ENCODE measurements at places on chromosomes 2 and 18.

- DNase-seq, result no peak
Measured at GRCh38 chr2:7270011-7270431, 352.8 kb downstream of the RNF144A start.

- DNase-seq, result peak; percentile 42
Measured at GRCh38 chr2:11681722-11682589, 12.0 kb upstream of the NTSR2 start.

DNA sequence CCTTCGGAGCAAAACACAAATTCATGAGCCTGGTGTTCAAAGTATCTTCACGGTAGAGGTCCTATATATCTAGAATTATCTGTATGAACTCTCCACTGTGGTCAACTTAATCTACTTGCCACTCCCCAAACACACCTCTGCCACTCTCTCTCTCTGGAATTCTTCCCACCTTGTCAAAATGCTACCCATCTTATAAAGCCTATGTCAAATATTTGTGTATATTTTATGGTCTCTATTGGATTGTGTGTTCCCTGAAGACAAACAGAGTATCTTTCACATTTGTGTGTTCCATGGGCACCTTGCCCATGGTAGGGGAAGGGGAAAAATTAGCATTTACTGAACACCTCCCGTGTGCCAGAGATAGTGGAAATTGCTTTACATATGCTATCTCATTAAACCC, 83.2 kb upstream of the ATL2 start:
- DNase-seq, result no peak

- no peak for DNase-seq
Measured at GRCh38 chr2:46674488-46674887, 195.1 kb downstream of the TMEM247 start.

GRCh38 chr18:77750006-77750405, 500.4 kb downstream of the GALR1 start:
- DNase-seq, result no peak

GRCh38 chr2:37576831-37577230, 94.6 kb downstream of the CDC42EP3 start:
- no peak for DNase-seq

DNA sequence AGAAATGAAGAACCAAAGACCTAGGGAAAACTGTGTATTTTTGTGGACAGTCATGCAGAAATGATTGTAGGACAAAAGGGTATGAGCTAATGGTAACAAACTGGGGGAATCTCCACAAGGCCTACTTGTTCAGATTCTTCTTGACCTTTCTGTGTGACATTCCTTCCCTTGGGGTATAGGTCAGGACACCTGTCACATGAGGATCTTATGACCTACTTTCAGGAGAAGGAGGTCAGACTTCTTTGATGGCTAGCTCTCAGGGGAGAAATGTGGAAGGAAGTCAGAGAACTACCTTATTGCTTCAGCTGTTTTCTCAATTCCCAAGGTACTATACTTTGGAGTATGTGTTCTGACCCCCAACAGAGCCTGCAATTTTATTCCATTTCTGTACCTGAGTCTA, 40.7 kb upstream of the TANK start:
- no peak for DNase-seq

DNA sequence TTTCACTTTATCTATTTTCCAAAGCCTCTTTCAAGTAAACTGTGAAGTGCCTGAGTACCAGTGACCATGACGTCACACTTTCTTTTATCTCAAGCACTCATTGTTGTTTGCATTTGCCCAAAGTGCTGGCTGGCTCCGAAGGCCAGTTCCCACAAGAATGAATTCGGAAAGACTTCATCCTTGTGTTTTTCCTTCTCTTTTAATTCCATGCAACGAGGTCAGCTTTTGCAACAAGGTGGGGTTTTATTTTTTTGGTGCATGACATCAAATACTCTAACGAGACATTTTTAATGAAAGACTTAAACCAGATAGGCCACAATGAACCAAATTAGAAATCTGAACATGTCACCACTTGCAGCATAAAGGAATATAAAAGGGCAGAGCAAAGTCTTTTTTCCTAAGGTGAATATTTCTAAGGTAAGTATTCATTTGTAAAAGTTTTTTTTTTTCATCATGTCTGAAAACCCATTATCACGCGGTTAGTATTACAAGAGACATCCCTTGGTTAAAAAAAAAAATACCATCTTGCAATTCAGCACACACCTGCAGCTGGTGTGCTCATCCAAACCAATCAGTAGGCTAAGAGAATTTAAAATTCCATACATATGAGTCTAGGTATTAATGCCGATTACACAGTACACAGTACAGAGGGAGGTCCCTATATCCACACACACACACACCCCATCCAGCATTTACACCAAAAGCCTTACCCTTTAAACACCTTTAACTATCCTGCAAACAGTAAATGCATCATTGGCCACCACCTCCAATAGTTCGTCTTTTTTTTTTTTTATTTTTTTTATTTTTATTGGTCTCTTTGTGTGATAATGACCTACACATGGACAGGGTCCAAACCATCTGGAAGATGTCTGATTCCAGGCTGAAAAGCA, 2.3 kb downstream of the ARL4C start:
- peak; percentile 67 for DNase-seq

- DNase-seq, result no peak
Measured at GRCh38 chr2:210207929-210208328, 17.3 kb downstream of the ACADL start.

DNA sequence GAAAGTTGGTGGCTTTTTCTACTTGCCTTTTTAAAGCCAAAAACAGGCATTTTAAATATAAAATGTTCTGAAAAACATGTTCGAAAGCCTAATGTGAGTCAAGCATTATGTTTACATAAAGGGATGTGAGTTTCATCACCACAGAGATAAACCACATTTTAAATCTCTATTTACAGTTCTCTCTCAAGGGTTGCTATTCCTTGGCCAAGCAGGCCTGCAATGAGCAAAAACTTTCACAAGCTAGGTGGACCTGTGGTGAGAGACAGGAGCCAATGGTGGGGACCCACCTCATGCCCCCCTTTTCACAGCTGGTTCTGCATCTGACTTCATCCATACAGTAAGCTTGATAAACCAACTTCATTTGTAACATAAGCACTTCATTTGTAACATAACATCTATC, 65.1 kb downstream of the CUL3 start:
- peak; percentile 18 for DNase-seq

DNA sequence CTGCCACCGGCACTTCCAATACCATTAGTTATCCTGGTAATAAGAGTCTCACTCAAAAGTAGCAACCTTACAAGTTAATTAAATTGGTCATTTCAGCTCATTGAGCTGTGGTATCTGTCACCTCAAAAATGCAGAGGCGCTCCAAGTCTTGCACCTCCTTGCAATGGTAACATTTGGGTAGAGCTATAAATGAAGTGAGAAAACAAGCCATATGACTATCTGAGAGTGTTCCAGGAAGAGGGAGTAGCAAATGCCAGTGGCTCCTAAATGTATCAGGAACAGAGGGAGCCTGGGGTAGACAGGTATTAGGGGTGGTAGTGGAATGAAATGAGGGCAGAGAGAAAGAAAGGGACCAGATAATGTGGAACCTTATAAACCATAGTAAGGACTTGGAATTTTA, 6.0 kb upstream of the ZSCAN30 start:
- no peak for DNase-seq

GRCh38 chr2:230885463-230886130, 20.9 kb downstream of the ITM2C start:
- no peak for DNase-seq

DNA sequence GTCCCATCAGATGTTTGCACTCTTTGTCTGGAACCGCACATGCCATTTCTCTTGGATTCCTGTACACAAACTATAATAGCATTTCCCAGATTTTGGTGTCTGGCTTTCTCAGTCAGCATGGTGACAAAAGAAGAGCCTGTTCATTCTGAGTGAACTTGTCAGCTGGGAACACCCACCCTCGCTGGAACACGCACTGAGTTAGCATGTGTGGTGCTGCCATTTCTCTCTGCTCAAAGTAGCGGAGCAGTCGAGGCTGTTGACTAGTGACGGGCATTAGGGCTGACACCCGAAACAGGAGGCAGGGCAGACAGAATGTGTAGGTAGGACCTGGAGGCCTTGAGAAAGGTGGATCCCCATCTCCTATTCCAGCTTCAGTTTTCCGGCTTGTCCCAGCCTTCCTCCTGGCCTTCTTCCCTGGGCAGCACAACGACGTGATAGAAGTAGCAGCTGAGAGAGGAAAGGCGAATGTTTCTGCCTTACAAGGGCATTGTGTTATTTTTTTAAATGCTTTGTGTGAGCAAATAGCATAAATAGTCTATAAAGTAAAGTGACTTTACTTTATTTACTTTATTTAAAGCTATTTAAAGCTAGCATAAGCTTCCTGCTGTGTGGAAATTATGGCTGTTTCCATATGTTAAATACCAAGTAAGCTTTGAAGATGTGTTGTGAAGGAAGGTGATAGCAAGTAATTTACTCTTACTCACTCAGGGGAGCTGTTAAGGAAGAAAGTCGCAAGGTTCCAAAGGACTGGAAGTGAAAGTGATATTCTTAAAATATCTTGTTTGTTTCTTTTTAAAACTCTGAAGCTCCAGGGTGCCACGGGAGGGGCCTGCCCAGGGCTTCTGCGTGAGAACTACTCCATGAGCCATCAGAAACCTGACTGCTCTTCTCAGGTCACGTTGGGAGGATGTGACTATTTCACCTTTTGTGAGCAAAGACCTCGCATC, 272.6 kb downstream of the NEDD4L start:
- DNase-seq, result no peak

GRCh38 chr2:169069341-169069740, at the start of gene DHRS9:
Gene DHRS9, plus strand, starts transcription at chr2:169069563. Its CDS starts 12,019 bp downstream, at chr2:169081582.
- peak; percentile 4 for DNase-seq

GRCh38 chr2:45964223-45964841, 312.9 kb downstream of the PRKCE start:
- DNase-seq, result no peak

GRCh38 chr2:46686811-46687210, 207.4 kb downstream of the TMEM247 start:
- DNase-seq, result no peak

DNA sequence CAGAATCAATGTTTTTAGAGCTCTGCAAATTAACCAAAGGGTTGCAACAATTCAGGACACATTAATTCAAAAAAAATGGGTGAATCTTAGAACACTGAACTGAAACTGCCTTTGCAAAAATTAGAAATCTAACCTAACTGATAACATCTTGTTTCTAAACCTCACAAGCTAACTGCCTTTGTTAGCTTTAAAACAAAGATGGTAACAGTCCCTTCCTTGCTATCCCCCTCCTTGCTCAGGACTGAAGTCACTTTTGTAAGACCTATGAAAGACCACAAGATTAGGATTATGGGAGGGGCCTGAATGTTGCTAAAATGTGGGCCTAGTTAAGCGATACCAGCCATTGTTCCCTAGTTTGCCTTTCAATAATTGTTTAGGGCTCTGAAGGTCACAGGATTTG, 44.9 kb upstream of the LONRF2 start:
- DNase-seq, result no peak

DNA sequence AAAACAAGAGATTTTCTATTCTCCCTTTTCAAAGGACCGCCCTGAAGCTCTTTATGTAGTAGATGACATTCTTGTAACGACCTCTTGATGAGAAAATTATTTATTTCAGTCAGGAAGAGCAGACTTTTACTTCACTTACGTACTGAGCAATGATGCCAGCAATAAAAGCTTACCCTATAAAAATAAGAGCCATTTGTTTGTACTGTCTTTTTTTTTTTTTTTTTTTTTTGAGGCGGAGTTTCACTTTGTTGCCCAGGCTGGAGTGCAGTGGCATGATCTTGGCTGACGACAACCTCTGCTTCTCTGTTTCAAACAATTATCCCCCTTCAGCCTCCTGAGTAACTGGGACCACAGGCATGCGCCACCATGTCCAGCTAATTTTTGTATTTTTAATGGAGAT, 39.2 kb downstream of the CRIM1 start:
- no peak for DNase-seq

DNA sequence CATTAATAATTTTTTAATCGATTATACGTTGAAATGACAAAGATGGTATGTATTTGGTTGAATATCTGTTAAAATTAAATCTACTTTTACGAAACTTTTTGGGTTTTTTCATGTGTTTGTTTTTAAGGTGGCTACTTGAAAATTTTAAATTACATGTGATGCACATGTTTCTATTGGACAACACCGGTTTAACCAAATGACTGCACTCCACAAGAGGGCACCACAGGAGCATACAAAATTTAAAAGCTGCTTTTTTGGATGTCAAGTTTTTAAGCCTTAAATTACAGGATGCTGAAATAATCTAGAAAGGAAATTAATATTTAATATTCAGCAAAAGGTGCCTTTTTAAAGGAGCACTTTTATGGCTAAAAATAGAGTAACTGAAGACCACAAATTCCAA, 98.7 kb downstream of the ACVR1 start:
- peak; percentile 50 for DNase-seq

DNA sequence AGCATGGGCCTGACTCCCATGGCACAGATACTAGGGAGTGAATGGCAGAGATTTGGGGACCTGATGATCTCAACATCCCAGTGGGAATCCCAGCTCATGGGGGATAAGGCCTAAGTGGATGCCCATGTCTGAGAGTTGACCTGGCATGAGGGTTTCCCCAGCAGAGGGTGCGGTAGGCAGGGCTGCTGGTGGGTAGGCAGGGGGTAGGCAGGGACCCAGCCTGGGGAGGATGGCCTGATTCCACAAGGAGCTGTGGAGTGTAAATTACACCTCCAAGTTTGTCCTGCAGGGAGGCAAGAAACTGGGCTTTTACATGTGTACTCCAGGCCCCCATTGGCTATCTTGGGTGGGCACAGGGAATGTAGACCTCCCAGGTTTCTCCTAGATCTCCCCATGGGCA, 46.9 kb downstream of the INPP5D start:
- no peak for DNase-seq
